Activated naive CD8-positive, alpha-beta T cell treated with anti-CD3 and anti-CD28 coated beads for 36 hours (primary cell): ENCODE measurements at places on chromosomes 1 and 21. TPM values are rescaled to one million over a fixed set of nuclear protein-coding genes. Genes with fewer than 3 reads are reported as not detected.

DNA sequence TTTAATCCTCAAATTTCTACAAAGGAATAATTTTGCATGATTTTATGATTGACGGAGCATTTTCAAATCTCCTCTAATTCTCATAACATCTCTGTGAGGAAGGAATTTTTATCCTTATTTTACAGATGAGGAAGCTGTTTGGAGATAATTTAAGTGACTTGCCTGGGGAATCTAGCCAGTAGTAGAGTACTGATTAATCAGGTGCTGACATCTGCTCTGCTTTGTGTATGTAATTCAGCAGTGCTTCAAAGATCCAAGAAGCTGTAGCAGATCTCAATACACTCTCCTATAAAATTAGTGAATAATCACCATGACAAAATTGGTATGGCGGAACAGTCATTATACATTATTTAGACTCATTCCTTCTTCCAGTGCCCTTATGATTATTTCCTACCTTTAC lies 46.0 kb downstream of the DPH5 start:
- DNase-seq = no peak

DNA sequence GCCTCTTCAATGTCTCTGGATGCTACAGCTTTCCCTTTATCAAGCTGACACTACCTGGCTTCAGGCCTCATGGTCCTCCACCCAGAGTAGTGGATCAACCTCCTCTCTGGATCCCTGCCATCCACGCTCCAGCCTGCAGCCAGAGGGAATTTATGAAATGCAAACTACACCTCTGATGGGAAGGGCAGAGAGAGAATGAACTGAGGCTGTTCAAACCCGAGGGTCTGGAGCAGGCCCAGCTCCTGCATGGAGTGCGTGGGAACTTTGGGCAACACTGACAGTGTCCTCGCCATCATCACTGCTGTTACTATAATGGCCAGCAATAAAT lies 157.8 kb downstream of the TRABD2B start:
- DNase-seq = no peak

GRCh38 chr21:45511007-45511406 lies 31.2 kb downstream of the SLC19A1 start:
- no peak for DNase-seq

- DNase-seq = no peak
Measured at GRCh38 chr21:17195976-17196375, 316.9 kb upstream of the CXADR start.

GRCh38 chr1:7710859-7711258 lies 60.2 kb upstream of the VAMP3 start:
- DNase-seq = no peak

Gene LCE2C
- not detected for total RNA-seq

Gene AIRE
- total RNA-seq = not detected
